NCI-H1930 (cell line): ENCODE measurements at places on chromosomes 4 and X.
A peak's percentile ranks its signal among the peaks of the same experiment; 100 is the strongest.

DNA sequence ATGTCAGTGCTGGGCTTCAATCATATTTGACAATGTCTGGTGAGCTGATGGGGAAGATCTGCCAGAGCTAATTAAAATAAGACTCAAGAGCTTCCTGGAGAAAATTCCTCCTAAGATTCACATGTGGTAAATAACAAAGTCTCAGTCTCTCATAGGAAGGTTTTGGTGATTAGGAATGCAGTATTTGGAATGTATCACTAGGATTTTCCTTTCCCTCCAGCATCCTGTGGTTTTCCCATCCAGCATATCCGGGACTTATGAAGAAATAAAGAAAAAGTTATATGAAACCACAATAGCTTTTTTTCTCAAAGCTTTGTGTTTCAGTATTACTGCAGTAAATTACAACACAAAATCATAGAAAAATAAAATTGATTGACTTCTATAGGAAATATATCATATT lies 1597.1 kb downstream of the ADGRL3 start:
- DNase-seq, result no peak

GRCh38 chr4:143421609-143422008 lies 84.9 kb downstream of the GAB1 start:
- no peak for DNase-seq

DNA sequence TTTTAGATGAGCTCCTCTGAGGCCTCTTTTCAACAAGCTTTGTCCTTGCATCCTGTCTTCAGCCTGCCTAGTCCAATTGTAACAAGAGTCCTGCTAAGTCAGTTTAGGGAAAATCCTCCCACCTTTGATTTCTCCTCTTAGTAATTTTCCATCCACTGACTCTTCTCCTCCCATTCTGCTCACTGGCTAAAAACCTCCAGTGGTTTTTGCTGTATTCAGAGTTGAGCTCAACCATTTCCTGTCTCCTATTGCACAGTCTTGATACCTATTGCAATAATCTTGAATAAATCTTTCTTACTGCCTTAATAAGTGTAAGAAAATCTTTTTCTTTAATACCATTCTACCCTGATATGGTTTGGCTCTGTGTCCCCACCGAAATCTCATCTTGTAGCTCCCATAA lies 117.8 kb upstream of the ENPP6 start:
- no peak for DNase-seq

DNA sequence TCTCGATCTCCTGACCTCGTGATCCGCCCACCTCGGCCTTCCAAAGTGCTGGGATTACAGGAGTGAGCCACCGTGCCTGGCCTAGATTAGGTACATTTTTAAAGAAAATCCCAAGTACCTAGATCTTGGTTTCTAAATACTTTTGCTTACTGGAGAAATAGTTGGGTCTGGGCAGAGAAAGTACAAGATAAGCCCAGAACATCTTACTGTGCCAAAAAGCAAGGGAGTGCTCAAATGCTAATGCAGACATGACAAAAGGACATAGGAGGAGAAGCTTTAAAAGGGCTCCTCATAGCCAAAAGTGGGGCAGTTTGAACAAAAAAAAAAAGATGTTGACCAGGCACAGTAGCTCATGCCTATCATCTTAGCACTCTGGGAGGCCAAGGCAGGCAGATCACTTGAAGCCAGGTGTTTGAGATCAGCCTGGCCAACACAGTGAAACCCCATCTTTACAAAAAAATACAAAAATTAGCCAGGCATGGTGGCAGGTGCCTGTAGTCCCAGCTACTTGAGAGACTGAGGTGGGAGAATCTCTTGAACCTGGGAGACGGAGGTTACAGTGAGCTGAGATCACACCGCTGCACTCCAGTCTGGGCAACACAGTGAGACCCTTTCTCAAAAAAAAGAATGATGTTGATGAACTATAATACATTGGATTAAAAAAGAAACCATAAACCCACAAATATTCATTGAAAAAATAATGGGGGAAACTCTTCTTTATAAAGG lies 107.5 kb downstream of the APBB2 start:
- DNase-seq, result no peak

GRCh38 chr4:180665994-180666824 lies 1577.0 kb upstream of the TENM3 start:
- peak; percentile 31 for DNase-seq

GRCh38 chr4:13968723-13969122 lies 341.2 kb upstream of the BOD1L1 start:
- no peak for DNase-seq

DNA sequence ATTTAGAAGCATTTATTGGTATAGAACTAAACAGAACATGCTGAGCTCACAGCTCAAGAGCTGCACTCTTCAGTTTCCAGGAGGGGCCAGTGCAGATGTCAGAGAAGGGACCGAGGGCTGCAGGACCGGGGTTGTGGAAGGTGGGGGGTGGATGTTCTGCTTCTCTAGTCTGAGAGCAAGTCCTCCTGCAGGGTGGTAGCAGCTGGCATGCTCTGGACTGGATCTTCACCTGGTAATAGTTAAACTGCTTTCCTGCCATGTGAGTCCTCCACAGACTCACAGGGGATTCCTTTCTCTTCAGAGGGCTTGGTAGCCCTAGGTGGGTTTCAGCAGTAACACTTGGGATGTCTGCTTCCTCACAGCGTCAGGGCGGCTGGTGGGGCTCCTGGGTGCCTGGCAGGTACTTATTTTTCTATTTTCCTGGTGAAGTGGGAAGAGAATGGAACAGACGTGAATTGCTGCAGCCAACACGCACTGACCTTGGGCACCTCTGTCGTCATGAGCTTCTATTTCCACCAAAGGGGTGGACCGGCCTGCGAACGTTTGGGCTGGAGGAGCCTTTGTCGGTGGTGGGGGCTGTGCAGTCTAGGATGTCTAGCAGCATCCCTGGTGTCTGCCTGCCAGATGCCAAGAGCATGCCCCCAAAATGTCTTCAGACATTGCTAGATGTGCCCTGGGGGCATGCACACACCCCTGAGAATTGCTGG lies 2.5 kb downstream of the MAEA start:
- no peak for DNase-seq

DNA sequence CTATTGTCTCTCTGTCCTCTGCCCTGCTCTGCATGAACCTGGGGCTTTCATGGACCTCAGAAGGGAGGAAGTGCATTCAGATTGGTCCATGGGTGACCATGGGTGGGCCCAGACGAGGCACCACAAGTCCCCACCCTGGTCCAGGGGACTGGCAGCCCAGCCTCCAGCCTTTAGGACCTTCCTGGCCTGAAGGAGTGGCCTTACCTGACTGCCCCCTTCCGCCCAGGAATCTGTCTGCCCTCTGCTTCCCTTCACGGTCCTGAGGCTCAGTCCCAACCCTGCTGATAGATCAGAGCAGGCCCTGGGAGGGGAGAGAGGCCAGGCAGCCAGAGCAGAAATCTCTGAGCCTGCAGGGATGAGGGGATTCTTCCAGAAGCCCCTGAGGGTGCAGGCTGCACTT lies 455.4 kb downstream of the PCDH18 start:
- DNase-seq, result no peak

- no peak for DNase-seq
These were observed 1.6 kb downstream of the OTUD4 start for GRCh38 chr4:145178740-145179280.

GRCh38 chr4:15652191-15652590 lies 3.0 kb downstream of the FBXL5 start:
- DNase-seq, result no peak

GRCh38 chr4:76550966-76551780 lies 116.1 kb downstream of the SHROOM3 start:
- no peak for DNase-seq

GRCh38 chr4:7383266-7383665 lies 51.5 kb downstream of the PSAPL1 start:
- DNase-seq, result no peak

- no peak for DNase-seq
These were observed 74.7 kb downstream of the CHRNA9 start for GRCh38 chr4:40409835-40410234.

DNA sequence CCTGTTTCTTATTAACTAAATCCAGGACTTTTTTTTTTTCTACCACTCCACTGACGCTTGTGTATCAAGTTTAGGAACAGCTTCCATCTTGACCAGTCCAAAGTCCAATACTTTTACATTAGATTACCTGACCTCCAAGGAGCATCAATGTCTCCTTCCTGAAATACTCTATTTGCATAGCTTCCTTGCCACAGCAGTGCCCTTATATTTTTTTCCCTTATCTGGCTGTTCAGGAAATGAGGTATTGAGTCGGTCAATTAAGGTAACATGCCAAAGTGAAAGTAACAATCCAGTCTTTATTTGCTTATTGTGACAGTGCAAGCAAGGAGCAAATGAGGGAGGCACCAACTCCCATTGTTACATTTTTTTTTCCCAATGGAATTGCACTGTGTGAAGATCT lies 730.8 kb upstream of the NDST4 start:
- no peak for DNase-seq

GRCh38 chr4:152581536-152582160 lies 45.8 kb upstream of the FBXW7 start:
- DNase-seq, result no peak

- DNase-seq, result no peak
These were observed 15.9 kb upstream of the FAM13A start for GRCh38 chr4:89072921-89073320.
